CD4-positive, alpha-beta T cell (primary cell): ENCODE measurements at places on chromosomes 1 and 21. TPM values are rescaled to one million over a fixed set of nuclear protein-coding genes. Genes with fewer than 3 reads are reported as not detected.

DNA sequence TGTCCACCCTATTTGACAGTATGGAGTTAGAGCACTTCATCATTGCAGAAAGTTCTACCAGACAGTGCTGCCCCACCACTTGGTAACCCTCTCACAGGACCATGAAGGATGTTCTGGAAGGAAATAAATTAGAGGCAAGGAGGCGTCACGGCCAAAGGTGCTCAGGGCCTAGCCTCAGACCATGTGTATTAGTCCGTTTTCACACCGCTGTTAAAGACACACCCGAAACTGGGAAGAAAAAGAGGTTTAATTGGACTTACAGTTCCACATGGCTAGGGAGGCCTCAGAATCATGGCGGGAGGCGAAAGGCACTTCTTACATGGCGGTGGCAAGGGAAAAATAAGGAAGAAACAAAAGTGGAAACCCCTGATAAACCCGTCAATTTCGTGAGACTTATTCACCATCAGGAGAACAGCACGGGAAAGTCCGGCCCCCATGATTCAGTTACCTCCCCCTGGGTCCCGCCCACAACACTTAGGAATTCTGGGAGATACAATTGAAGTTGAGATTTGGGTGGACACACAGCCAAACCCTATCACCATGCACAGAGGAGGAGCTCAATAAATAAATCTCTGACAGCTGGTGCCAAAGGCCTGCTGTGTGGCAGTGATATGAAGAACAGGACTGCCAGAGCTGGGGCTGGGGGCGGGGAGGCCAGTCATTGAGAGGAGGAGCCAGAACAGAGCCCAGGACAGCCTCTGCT, 75.8 kb downstream of the FHAD1 start:
- no peaks in the 10 kb centered on the region for H3K27me3 ChIP-seq
- DNase-seq, result no peak
- H3K4me1 ChIP-seq, result peaks cover 6% of the 10 kb centered on the region
- H3K27ac ChIP-seq, result no peak overlapping the region

- no peaks in the 10 kb centered on the region for H3K36me3 ChIP-seq
- no peak overlapping the region for H3K4me3 ChIP-seq
- H3K4me1 ChIP-seq, result no peaks in the 10 kb centered on the region
Measured at GRCh38 chr21:39681845-39682244, 63.1 kb upstream of the IGSF5 start.

DNA sequence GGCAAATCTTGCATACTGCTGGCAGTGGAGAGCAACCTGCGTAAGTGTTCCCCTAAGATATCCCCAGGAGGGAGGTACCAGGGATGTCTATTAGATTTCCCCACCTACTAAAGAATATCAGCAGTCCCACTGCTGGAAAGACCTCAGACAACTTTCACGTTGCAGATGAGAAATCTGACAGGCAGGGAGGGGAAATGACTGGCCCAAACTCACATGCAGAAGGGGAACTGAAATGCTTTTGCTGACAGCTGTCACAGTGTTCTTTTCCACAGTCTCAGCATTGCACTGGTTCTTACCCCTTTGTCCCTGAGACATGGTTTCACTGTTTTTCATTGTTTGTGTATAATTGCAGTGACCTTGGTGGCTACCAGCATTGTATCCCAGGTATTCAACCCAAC, 84.8 kb upstream of the ATP1A1 start:
- DNase-seq, result no peak
- H3K27ac ChIP-seq, result no peak overlapping the region
- no peaks in the 10 kb centered on the region for H3K4me1 ChIP-seq
- H3K27me3 ChIP-seq, result no peaks in the 10 kb centered on the region

GRCh38 chr1:155499953-155500639, 62.5 kb downstream of the ASH1L start:
- peaks cover 5% of the 10 kb centered on the region for H3K36me3 ChIP-seq
- no peak overlapping the region for H3K27ac ChIP-seq
- peak; percentile 18 for DNase-seq
- H3K4me3 ChIP-seq, result no peak overlapping the region

GRCh38 chr1:28898405-28898881, 15.9 kb upstream of the EPB41 start:
- H3K27ac ChIP-seq, result no peak overlapping the region
- peaks cover 12% of the 10 kb centered on the region for H3K36me3 ChIP-seq
- H3K4me3 ChIP-seq, result no peak overlapping the region

DNA sequence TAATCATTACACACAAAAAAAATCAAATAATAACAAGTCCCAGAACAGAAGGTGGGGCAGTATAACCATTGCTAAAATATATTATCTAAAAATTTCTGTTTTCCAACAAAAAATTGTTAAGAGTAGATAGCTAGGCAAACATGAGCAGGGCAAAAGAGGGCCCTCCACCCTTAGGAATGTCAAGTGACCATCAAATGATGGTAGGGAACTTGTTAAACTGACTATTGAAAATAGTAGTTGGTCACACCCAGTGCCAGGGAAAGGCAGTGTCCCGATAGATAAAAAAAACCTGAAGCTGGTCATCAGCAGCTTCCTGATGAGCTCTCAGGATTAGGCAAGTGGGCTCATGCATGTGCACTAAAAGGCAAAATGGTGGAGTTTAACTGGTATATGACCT, 18.4 kb upstream of the COP1 start:
- H3K27ac ChIP-seq, result no peak overlapping the region
- DNase-seq, result no peak
- no peak overlapping the region for H3K4me3 ChIP-seq
- no peaks in the 10 kb centered on the region for H3K27me3 ChIP-seq
- H3K36me3 ChIP-seq, result no peaks in the 10 kb centered on the region

DNA sequence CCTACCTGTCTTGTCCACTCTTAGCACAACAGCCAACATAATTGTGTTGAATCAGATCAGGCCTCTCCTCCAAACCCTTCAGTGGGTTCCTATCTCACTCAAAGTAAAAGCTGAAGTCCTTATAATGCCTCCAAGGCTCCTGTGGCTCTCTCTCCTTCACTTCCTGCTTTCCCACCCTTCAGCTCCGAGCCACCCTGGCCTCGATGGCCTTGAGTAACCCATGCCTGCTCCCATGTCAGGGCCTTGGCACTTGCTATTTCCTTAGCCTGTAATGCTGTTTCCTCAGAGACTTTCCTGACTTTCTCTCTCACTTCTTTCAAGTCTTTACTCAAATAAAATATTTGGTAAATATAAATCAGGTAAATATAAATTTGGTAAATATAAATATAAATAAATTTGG, 8.1 kb upstream of the PLEKHM2 start:
- no peaks in the 10 kb centered on the region for H3K4me1 ChIP-seq
- no peaks in the 10 kb centered on the region for H3K27me3 ChIP-seq
- H3K36me3 ChIP-seq, result no peaks in the 10 kb centered on the region
- no peak overlapping the region for H3K4me3 ChIP-seq
- no peak overlapping the region for H3K27ac ChIP-seq

DNA sequence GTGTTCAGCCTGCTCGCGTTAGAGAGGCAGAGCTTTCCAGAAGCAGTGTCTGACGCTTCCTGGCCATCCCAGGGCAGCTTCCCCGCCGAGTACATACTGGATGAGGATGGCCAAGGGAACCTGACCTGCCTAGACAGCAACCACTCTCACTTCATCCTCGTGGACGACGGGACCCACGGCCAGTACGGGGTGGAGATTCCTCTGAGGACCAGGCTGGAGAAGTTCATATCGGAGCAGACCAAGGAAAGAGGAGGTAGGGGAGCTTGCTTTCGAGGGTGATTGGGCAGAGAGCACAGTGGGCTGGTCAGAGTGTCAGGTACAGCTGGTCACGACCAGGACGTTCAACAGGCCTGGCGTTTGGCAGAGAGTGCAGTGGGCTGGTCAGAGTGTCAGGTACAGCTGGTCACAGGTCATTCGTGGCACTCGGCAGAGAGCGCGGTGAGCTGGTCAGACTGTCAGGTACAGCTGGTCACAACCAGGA, 22.4 kb downstream of the TRPM2 start:
- H3K27ac ChIP-seq, result no peak overlapping the region
- H3K27me3 ChIP-seq, result no peaks in the 10 kb centered on the region
- H3K36me3 ChIP-seq, result no peaks in the 10 kb centered on the region

- no peaks in the 10 kb centered on the region for H3K36me3 ChIP-seq
Measured at GRCh38 chr1:32725615-32725982, 23.0 kb upstream of the SYNC start.

- no peaks in the 10 kb centered on the region for H3K36me3 ChIP-seq
- no peak overlapping the region for H3K27ac ChIP-seq
- peaks cover 8% of the 10 kb centered on the region for H3K27me3 ChIP-seq
- H3K4me1 ChIP-seq, result no peaks in the 10 kb centered on the region
- no peak overlapping the region for H3K4me3 ChIP-seq
Measured at GRCh38 chr1:29743264-29743663, 506.9 kb downstream of the PTPRU start.

DNA sequence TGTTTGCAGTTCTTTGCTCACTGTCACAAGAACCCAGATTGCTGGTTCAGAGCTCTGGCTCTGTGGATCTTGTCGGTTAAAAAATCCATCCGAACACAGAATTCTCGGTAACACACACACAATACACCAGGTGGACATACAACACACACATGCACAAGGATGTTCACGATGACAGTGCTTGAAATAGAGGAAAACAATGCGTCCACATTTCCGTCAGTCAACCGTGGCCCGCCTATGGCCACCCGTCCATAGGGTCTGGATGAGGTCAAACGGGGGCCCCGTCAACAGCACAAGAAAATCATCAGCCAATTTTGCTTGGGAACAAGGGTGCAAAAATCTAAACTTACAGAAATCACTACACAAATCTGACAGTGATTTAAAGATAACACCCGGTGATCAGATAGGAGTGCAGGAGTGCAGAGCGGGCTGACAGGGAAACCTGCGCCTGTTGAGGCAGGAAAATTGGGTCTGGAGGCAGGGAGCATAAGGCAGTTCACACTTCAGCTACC, 50.4 kb upstream of the SLC19A1 start:
- H3K36me3 ChIP-seq, result no peaks in the 10 kb centered on the region
- no peak for DNase-seq
- H3K4me1 ChIP-seq, result peaks cover 48% of the 10 kb centered on the region
- no peak overlapping the region for H3K27ac ChIP-seq

DNA sequence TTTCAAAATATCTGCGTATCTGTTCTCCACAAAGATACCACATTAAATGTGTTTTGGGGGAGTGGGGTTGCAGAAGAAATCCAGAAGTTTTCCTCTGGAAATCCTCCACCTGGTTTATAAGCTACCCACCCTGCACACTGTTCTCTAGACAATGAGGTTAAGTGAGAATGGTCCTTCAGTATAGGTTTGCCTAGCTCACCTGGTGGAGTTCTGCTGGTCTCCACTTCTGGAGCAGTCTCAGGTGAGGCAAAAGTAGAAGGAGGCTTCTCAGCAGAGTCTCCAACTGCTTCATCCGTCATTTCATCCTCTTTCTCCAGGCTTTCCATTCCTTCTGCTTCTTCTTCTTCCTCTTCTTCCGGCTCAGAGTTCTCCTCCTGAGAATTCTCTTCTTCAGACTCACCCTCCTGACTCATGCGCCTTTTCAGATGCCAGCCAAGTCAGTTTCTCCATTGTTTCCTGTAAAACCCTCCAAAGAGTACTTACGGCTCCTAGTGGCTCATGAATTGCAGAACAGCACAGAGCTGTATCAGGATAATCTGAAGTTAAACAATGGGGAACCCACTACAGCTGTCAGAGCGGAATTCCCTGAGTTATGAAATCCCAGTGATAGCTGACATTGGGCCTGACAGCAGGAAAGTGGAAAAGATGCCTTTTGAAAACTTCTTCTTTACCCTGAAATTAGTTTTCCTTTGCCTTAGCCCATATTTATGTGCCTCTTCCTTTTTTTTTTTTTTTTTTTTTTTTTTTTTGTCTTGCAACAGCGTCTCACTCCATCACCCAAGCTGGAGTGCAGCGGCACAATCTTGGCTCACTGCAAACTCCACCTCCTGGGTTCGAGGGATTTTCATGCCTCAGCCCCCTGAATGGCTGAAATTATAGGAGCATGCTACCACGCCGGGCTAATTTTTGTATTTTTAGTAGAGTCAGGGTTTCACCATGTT, 38.5 kb downstream of the MSTO1 start:
- H3K4me3 ChIP-seq, result no peak overlapping the region
- DNase-seq, result peak; percentile 69
- H3K27me3 ChIP-seq, result no peaks in the 10 kb centered on the region
- H3K27ac ChIP-seq, result no peak overlapping the region

DVL1 gene
- total RNA-seq, result 45.5 TPM

S100A2 gene
- not detected for total RNA-seq

GBP5 gene
- total RNA-seq, result 52.9 TPM

LCE6A gene
- not detected for total RNA-seq
